ENCODE measurements at places on chromosomes 4 and X.
A peak's percentile ranks its signal among the peaks of the same experiment; 100 is the strongest.

DNA sequence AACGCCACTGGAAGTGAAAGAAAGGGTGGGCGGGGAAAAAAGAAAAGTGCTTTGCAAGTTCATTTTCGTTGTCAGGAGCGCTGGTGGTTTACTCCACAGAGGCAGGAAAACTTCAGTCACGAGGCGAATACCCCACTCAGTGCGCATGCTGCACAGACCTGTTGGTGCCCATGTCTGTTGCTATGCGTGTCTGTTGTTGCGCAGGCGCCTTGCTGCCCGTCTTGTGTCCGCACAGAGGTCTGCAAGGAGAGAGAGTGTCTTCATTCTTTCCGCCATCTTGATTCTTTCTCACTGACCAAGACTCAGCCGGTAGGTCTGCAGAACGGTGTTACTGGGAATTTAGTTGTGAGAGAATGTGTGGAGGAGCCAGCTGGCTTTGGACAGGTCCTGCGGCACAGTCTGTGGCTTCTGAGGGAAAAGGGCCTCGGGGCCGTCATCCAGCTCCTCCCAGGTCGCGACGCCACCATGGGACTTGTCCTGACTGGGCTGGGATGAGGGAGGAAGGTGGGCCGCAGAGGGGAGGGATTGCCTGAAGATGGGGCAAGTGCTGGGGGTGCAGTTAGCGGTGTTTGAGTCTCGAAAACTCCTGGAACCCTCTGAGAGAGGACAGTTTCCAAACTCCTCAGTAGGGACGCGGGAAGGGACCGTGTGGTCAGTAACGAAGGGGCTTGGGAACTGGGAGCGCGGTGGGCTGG, at the start of gene PAGE2:
Gene PAGE2, plus strand, starts transcription at position 224 of the 695 bp plus-strand sequence. CDS start 1,003 bp downstream, outside the sequence.
- no peak for DNase-seq

- no peak for DNase-seq
These were observed 63.9 kb downstream of the HPGDS start for GRCh38 chr4:94278781-94279180.

GRCh38 chr4:16225863-16226815, at the start of gene TAPT1:
Gene TAPT1 (minus strand): TSS chr4:16226471. CDS start chr4:16226457, 14 bp downstream.
- peak; percentile 27 for DNase-seq

- DNase-seq = no peak
These were observed 445.2 kb downstream of the GRXCR1 start for GRCh38 chr4:43337707-43338106.

GRCh38 chr4:74044677-74045076, 6.2 kb upstream of the CXCL3 start:
- no peak for DNase-seq

GRCh38 chrX:9781941-9782340, 4.3 kb upstream of the SHROOM2 start:
- no peak for DNase-seq

All from NCI-H1105 treated with DMSO at 0.1 percent for 48 hours (cell line).